ENCODE measurements at places on chromosomes 4 and X.

DNA sequence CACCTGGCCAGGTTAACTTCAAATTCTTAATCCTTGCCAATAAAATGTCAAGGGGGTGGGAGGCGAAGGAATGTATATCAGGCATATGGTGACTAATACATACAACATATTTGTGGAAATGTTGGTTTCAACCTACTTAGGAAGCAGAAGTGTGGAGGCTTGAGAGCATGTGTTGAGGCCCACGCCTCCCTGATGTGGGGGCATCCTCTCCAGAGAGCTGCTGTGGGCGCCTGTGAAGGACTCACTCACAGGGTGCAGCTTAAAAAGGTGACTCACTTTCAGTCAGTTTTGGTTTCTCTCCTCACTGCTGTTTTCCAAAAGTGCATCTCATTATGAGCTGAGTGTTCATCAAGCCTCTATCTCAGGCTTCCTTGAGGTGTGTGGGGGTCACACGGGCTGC lies 27.5 kb downstream of the LNX1 start:
- DNase-seq: no peak

DNA sequence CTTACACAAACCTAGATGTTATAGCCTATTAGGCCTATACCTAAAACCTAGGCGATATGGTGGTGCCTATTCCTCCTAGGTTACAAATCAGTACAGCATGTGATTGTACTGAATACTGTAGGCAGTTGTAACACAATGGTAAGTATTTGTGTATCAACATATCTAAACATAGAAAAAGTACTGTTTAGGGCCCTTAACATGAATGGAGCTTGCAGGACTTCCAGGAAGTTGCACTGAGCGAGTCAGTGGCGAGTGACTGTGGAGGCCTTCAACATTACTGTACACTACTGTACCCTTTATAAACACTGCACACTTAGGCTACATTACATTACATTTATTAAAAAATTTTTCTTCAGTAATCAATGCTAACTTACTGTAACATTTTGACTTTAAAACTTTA lies 37.8 kb downstream of the WWC2 start:
- no peak for DNase-seq

- no peak for DNase-seq
Observed at GRCh38 chr4:99383833-99384392, 31.4 kb upstream of the ADH1C start.

DNA sequence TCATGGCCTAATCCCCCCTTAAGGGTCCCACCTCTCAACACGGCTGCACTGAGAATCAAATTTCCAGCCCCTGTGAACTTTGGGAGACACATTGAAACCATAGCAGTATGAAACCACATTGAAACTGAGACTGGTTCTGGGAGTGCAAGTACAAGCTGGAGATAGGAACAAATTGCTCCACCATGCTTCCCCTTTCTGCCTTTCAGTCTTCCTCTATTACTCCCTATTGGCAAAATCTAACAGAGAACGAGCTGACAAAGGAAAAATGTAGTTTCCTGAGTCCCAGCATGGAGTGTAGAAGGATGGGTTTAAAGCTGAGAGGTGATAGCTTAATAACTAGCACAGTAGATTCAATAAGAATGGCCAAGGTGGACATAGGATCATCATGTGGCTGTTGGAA lies 161.7 kb upstream of the RPL34 start:
- no peak for DNase-seq

- no peak for DNase-seq
Observed at GRCh38 chr4:80566203-80566872, 230.8 kb downstream of the CFAP299 start.

Data from activated CD8-positive, alpha-beta memory T cell treated with anti-CD3 and anti-CD28 coated beads for 1 hour (primary cell).